ENCODE measurements at places on chromosomes 7 and 10.

DNA sequence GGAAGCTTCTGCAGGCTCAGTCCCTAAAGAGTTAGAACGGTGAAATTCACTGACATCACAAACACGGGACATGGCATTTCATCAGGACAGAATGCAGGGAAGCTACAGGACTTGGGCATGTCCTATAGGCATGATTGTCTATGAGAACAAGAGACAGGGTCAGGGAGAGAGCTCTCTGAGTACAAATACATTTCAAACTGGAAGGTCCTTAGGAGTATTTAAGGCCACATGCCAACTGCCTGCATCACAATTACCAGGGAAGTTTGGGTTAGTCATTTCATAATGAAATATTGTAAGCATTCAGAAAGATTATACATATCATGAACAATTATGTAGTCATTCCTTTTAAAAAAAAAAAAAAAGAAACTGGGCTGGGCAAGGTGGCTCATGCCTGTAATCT is 71.3 kb downstream of the CREB3L2 start:
- DNase-seq = no peak

- DNase-seq = no peak
Measured at GRCh38 chr10:56763090-56763489, 402.0 kb upstream of the ZWINT start.

- DNase-seq = no peak
Measured at GRCh38 chr7:71325151-71325550, 193.2 kb downstream of the GALNT17 start.

DNA sequence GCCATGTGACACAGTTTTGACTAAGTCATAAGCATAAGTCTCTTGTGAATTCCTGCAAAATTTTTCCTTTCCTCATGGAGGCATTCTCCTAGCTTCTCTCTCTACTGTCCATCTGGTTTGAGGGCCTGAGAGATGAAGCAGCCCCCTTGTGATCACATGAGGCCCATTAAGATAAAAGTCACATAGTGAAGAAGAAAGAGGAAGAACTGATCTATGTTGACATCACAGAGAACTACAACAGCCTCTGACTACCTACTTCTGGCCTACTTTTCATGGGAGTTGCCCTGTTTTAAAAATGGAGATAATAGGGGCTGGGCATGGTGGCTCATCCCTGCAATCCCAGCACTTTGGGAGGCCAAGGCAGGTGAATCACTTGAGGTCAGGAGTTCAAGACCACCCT is 50.4 kb downstream of the TFEC start:
- DNase-seq = no peak

DNA sequence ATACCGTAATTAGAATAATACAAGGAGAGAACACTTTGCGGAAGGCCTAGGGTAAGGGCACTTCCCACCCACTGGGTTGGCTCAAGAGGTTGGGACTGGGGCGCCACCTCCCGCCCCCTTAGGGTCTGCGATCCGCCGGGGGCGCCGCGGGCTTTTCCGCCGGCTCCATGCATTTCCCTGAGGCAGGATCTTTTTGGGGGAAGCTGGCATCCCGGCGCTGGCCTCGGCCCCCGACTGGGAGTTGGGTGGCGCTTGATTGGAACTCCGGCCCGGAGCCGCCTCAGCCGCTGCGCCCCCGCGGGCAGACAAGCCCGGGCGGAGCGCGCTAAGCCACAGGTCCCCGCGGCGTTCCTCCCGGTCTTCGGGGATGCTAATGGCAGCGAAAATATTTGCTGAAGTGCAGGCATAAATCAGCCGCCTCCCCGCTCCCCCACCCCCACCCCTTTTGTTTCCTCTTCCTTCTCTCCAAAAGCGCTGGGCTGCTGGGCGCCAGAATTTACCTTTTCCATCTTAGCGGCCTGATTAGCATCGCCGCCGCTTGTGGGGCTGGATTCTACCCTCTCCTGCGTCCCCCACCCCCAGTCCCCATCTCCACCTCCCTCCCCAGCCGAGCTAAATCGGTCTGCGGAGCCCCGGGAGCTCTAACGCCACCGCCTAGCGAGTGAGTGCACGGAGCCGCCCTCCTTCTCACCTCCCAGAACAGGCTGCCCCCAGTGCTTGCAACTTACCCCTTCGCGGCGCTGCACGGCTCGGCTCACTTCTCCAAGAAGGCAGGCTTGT is 5.1 kb downstream of the UNC5B start:
- no peak for DNase-seq

DNA sequence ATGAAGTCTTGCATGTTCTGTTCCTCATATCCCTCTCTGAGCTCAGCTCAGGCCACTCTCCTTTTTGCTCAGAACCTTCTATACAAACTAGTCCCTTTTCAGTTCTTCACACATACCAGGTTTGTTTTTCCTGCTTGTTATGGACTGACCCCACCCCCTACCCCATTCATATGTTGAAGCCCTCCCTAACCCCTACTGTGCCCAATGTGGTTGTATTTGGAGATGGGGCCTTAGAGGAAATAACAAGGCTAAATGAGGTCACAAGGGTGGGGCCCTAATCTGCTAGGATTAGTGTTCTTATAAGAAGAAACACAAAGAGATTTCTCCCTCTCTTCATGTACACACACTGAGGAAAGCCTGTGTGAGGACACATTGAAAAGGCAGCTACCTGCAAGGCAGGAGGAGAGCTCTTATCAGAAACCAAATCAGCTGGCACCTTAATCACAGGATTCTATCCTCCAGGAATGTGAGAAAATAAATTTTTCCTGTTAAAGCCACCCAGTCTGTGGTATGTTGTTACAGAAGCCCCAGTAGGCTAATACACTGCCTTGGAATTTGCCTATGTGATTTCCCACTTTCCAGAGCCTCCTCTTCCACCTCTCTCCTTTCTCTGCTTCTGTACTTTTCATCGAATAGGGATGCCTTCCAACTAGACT is 67.3 kb upstream of the DNAJB12 start:
- DNase-seq = no peak

DNA sequence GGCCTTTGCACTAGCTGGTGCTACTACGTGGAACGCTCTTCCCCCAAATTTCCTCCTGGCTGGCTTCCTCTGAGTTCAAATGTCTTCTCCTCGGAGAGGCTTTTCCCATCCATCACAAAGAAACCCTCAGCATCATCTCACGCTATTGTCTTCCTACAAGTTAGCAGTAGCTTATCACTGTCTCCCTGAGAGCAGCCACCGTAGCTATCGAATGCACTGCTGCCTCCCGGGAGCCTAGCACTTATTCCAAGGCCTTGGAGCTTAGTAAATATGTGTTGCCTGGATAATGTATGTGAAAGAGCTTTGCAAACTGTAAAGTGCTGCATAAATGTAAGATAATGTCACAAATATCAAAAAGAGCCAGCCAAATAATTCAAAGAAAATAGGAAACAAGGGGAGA is 124.4 kb downstream of the KCNMA1 start:
- DNase-seq = no peak

GRCh38 chr7:90540406-90540805 is 55.7 kb upstream of the CDK14 start:
- DNase-seq = no peak

- DNase-seq = no peak
Measured at GRCh38 chr10:104862-105565, 30.2 kb upstream of the ZMYND11 start.

- no peak for DNase-seq
Measured at GRCh38 chr10:1961989-1962388, 224.7 kb upstream of the ADARB2 start.

DNA sequence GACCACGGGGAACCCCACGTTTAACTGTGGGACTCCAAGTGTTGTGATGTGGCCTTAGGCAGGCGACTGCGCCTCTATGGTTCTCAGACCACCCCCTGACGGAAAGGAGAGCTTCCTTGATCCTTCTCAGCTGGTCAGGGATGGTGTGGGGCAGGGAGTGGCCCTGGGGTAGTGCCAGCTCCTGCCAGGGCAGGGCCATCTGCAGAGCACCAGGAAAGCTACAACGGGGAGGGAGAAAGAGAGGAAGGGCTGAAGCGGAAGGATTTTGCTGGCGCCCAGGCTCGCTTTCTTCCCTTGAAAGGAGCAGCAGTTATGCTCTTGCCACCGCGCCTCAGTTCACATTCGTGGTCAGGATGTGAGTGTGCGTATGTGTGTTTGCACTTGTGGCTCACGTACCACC is 74.9 kb upstream of the PCBD1 start:
- DNase-seq = no peak

GRCh38 chr10:101843032-101844021 is at the start of gene KCNIP2:
Gene KCNIP2 (minus strand): TSS chr10:101843800. CDS start chr10:101843568, 232 bp downstream.
- peak; percentile 2 for DNase-seq

- DNase-seq = no peak
Measured at GRCh38 chr10:24727786-24728185, 4.1 kb upstream of the ARHGAP21 start.

GRCh38 chr7:17626235-17626634 is 314.1 kb downstream of the SNX13 start:
- no peak for DNase-seq

DNA sequence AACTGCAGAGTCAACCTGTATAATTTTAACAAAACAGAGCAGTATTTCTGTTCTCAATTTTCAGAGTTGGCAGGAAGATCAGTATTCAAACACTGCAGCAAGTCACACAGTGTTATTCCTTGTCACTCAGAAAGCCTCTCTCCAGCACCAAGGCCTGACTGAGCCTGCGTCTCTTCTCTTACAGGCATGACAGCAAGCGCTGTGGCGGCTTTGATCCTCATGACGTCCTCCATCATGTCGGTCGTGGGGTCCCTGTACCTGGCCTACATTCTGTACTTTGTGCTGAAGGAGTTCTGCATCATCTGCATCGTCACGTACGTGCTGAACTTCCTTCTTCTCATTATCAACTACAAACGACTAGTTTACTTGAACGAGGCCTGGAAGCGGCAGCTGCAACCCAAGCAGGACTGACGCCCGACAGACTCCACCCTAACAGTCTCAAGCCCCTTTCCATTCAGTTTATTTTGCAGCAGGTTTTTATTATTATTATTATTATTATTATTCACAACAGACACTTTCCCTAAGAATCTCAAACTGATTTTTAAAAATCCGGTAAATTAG is 28.0 kb downstream of the GUSB start:
- no peak for DNase-seq

All from NCI-H187 treated with DMSO at 0.1 percent for 48 hours (cell line).